Stimulated activated CD8-positive, alpha-beta memory T cell treated with anti-CD3 and anti-CD28 coated beads, Interleukin-15, amount 100 ng/mL, for 4 hours (primary cell): ENCODE measurements at places on chromosomes 5 and 9.

GRCh38 chr5:77725616-77726015 is 50.5 kb downstream of the TBCA start:
- DNase-seq = no peak

- no peak for DNase-seq
These were observed 141.3 kb upstream of the ZNF366 start for GRCh38 chr5:72648480-72648879.

GRCh38 chr9:93959739-93960154 is 4.6 kb upstream of the BARX1 start:
- no peak for DNase-seq

DNA sequence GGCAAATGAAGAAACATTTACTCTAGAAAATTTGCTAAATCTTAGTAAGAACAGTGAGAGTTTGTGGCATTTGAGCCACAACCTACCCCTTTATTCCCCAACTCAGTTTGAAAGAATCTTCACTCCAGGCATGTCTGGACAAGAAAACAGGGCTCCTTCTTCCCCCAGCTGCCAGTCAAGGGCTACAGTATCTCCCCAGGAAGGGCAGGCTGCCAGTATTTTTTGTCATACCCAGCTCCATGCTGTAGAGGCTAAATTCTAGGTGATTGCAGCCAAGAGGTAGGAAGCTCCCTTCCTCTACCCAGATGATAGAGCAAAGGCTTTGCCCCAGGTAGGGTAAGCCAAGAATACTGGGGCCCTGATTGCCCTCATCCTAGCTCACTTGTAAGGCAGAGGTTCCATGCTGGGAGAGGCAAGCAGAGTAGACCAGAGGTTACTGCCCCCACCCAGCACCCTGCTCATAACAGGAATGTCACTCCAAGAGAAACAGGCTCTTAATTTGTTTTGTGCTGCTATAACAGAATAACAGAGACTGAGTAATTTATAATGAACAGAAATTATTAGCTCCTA is 20.0 kb upstream of the GRPEL2 start:
- no peak for DNase-seq

DNA sequence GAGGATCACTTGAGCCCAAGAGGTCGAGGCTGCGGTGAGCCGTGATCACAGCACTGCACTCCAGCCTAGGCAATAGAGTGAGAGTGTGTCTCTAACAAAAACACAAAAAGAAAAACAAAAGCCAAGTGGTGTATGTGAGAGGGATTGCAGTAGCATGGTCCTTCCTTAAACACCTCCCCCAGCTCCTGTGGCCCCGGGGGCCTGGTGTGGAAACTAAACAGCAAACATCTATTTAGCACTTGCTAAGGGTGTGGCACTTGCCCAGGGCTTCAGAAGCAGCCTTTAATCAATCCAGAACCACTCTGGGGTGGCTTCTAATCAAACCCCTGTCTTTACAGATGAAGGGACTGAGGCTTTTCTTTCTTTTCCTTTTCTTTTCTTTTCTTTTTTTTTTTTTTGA is 4.4 kb upstream of the FBP1 start:
- DNase-seq = no peak

DNA sequence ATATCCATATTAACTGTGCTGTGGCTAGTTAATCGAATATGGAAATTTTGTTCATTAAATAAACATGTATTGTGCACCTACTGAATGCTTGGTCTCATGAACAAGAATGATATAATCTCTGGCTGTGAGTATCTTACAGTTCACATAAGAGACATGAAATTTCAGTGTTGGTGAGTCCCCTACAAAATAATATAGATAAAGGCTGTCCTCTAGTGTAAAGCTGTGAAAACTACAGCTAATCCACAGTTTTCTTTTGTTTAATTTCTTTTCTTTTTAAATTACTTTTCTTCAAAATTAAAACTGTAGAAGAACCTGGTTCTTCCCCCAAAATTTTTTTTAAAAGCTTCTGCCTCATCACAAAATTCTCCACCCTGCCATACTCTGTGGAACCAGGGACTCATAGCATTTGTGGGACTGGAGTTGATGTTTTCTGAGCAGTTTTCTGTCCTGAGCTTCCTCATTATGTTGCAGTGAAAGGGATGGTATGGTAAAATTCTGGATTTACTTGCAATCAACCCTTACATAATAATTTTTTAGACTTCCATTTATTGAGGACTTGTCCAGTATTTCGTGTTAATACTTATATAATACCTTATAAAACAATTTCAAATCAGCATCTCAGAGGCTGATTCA is 135.0 kb downstream of the STK32A start:
- no peak for DNase-seq

DNA sequence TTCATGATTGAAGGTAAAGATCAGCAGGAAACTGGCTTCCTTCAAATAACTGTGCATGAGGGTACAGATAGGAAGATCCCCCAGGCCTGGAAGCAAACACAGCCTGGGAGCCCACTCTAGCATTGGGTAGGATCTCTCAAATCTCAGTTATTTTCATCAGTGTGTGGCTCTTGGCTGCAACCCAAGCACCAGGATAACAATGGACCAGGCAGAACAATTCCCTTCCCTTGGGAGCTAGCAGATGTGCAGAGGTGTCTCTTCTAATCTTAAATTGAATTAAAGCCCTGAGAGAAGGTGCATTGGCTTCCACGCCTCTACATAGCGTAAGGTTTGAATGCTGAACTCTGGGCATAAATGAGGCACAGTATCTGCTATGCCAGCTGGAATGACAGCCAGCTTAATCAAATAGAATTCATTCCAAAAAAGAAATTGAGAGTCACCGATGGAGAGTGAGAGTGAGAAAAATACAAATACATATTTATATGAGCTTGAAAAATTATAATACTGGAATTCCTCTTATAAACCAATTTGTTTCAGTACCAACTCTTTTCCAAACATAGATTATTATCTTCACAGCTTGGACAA is 957.3 kb downstream of the CDH12 start:
- DNase-seq = no peak

- no peak for DNase-seq
These were observed 38.2 kb downstream of the MED10 start for GRCh38 chr5:6340100-6340499.

DNA sequence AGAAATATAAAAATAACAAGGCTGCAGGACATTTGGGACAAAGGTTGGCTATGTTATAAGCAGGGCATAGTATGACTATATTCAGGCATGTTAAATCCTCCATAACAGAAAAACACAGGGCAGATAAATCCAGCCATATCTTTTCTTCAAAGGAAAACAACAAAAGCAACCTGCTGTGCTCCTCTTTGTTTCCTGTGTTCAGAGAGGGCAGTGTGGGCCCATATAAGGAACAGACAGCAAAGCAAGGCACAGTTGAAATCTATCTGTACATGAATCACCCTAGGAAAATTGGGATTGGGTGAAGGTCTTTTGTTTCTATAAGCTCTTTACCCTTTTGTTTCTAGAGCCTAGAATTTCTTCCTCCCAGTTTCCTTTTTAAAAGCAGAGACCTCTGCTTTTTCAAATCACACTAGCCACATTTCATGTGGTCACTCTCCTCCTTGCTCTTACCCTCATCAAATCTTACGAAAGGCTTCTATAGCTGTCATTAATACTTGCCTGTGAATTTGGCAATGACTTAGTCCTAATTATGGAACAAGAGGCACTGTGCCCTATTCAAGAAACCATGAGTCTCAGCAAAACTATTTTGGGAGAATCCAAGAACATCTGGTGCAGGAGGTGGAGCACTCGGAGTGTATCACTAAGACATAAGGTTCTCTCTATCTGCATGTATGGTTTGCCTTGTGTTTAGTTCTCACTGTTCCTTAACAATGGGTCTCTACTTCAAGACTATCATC is 1.8 kb downstream of the GZMA start:
- DNase-seq = no peak

DNA sequence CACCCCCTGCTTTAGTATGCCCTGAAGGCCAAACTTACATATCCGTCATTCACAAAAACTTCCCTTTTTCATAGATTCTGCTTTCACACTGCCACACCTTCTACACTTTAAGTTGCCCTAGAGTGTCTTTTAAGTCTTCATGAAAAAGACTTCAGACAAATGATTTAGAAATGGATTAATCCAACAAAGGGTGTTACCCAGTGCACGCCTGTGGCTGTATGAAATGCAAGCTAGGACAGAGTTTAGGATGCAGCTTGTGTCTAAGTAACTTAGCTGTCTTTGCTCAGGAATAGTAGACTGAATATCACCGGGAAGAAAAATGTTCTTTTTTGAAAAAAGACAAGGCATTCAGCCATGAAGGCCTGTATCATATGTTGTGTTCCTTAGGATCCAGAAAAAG is 210.0 kb downstream of the MPDZ start:
- DNase-seq = no peak

DNA sequence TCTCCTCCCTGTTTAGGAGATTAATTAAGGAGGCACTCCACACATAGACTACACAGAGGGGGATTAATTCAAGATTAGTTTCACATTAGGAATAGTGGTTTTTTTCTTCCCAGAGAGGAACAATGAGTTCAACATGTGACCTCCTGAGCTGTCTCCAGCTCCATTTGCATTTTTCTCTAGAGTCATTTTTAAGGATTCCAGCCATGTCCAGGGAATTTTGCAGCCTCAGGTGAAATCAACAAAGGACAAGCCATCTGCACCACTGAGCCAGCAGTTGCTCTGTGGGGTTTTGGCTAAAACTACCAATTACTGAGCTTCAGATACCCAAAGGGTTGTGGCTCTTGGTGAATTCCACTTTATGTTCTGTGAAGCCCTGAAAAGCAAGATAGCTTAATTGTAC is 258.5 kb upstream of the PPP1R2B start:
- no peak for DNase-seq

GRCh38 chr5:143054480-143054941 is 284.3 kb downstream of the ARHGAP26 start:
- no peak for DNase-seq

DNA sequence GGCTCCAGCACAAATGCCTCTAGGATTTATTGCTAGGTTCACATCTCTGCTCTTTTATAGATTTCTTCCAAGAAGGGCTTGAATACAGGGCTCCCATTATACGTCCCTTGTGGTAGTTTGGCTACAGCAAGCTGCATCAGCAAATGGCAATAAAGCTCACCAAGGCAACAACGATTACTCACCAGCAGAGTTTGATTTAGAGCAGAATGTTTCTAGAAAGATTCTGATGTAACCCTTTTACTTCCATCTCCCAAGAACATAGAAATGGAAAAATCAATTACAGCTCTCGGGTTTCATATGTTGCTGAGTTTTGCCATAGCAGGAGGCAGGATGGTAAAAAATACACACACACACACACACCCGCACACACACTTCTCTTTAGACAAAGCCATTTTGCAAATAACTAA is 124.2 kb upstream of the TNPO1 start:
- DNase-seq = no peak

GRCh38 chr5:37668524-37669047 is 171.3 kb downstream of the GDNF start:
- no peak for DNase-seq
